ENCODE measurements at places on chromosomes 7 and 10.

GRCh38 chr7:116461500-116461899 is 38.0 kb upstream of the CAV2 start:
- no peak for DNase-seq

DNA sequence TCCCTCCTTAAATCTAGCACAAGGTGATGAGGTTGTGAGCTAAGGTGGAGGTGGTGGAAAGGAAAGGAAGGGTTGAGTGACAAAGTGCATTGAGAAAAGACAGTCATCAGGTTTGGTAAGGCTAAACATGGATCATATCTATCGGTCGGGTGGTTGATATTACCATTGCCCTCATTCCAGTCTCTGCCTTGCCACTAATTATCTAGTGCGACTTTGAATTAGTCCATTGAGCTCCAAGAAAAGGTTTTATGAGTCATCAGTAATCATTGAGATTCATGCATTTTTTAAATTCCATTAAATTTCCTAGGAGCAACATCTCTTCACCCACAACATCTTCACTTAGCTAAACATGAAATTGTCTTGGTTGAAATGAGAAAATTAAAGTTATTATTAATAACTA is 68.9 kb upstream of the FRMD4A start:
- no peak for DNase-seq

DNA sequence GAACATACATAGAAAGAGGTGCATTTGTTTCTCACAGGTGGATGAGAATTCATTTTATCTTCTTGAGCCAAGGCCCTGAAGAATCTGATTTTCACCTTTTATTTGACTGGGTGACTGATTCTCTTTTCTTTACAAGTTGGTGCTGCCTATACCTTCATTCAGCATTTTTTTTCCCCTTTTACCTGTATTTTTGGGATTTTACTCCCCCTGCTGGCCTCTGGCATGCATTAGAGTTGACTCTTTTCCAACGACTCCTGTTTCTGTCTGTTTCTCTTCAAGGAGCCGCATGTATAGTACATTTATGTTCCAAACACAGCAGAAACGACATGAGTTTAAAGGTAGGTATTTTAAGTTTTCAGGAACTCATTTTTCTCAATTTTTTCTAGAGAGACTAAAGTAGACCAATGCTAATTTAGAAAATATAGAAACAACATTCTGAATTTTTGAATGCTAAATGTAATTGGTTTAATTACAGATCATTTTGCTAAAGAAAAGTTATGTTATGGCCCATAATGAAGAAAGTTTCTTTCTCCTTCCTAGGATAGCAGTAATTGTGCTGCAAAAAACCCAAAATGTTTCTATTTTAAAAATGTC is 149.8 kb upstream of the HDAC9 start:
- DNase-seq: no peak

- no peak for DNase-seq
Measured at GRCh38 chr10:96228408-96228994, 42.9 kb downstream of the BLNK start.

- DNase-seq: no peak
Measured at GRCh38 chr10:13614530-13615332, 28.0 kb downstream of the PRPF18 start.

DNA sequence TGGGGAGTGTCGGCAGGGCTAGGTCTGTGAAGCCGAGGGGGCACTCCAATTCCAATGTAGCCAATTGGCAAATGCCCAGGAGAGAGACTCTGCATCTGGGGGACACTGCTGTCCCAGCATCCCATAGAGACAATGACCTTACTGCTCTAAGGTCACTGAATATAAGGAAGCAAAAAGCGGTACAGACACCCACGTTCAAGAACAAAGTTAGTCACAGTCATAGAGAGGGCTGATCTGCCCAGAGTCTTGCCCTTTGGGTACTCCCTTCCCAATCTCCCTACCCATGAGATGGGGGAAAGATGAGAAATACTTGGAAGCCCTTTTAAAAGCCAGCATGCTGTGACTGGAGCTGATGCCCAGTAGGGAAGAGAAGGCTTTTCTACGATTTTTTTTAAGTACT is 76.3 kb upstream of the GSDME start:
- no peak for DNase-seq

GRCh38 chr10:85946713-85947326 is 419.8 kb downstream of the GRID1 start:
- DNase-seq: no peak

- DNase-seq: no peak
Measured at GRCh38 chr7:90661290-90662151, 65.4 kb downstream of the CDK14 start.

GRCh38 chr7:120360918-120361317 is 87.9 kb downstream of the KCND2 start:
- no peak for DNase-seq

DNA sequence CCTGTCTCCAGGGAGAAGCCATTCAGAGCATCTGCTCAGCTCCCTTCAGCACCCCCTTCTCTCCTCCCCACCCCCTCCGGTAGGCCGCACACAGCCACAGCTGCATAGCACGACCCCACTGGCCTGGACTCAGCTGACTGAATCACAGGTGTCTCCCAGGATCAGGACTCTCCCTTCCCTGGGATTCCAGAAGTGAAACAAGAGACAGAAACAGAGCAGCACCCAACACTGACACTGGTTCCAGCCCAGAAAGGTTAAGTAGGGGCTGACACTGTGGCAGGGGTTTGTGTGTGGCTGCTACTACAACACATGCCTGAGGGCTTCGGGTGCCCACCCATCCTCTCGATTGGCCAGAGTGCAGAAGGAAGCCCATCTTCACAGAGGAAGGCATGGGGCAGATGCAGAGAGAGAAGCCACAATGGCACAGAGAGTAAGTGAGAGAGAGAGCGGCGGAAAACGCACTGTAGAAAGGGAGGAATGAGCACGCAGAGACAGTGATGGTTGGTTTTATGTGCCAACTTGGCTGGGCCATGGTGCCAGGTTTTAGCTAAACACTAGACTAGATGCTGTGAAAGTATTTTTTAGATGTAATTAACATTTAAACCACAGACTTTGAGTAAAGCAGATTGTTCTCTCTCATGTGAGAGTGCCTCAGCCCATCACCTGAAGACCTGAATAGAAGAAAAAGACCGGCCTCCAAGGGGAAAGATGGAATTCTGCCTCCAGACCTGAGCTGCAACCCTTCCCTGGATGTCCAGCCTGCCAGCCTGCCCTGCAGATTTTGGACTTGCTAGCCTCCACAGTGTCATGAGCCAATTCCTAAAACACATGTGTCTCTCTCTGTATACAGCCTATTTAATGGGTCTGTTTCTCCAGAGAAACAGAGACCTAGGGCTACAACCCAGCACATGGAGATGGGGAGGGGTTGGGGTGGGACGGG is 107.5 kb downstream of the GRB10 start:
- DNase-seq: no peak

- no peak for DNase-seq
Measured at GRCh38 chr7:103651593-103652377, 205.8 kb upstream of the SLC26A5 start.

- no peak for DNase-seq
Measured at GRCh38 chr7:122768827-122769226, 66.1 kb upstream of the RNF148 start.

DNA sequence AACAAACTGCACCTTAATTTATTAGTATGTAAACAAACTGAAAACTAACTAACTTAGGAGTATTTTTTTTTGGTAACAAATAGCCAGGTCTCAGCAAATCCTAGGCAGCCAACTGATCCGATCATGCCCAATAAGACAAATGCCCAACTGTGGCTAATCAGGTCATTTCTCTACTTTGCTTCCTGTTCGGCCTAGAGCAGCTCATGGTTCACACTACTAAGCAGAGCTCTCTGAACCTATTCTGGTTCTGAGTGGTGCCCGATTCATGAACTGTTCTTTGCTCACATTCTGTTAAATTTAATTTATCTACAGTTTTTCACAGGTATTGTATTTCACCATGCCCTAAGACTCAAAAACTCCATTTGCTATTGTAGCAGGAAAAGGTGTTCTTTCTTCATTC is 55.1 kb downstream of the CCDC3 start:
- no peak for DNase-seq

DNA sequence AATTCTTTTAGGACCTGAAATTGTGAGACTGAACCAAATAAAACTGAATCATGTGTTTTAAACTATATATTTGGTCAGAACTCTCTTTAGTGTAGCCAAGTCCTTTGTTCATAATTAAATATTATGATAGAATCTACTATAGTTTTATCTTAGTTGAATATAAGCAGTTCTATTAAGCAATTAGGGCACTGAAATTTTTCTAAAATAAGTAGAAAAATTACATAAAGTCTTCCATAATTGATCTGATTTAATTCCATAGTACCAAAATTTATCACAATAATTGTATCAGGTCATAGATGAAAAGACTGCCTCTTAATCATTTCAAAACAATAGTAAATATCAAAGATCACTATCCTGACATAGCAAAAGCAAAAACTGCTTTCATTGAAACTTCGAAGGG is 90.1 kb upstream of the BET1 start:
- no peak for DNase-seq

DNA sequence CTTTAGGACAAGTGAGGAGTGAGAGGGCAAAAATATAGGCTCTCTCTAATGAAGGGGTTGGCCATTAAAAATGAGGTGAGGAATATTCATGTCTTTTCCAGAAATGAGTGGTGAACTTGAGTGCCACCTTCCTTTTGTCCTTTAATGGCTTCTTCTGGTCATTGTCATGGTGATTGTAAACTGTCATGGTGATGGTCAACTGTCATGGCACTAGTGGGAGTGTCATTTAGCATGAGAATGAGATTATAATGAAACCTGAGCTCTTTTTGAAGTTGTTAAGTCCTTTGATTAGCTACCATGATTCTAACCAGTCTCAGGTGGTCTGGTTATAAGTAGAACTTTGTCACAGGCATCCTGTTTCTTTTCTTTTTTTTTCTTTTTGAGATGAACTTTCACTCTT is 524.4 kb downstream of the NEBL start:
- no peak for DNase-seq

- DNase-seq: no peak
Measured at GRCh38 chr10:104264783-104265182, 4.2 kb upstream of the GSTO2 start.

DNA sequence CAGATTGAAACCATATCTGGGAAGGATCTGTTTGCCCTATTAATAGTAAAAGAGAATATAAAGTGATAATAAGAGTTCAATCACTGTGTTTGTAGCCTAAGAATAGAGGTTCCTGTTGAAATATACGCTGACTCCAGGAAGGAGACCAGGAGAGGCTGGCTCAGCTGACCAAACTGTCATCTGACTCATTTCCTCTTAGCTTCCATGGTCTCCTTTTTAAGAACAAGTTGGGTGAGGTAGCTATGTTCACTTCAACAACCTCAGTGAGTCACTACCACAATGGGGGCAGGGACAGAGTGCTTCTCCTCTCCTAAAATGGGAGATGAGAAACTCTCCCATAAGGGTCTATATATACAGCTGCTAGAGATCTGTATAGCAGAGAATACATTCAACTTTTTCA is 543.3 kb downstream of the CALN1 start:
- no peak for DNase-seq

GRCh38 chr7:150753239-150753638 is 16.0 kb downstream of the GIMAP5 start:
- DNase-seq: no peak

DNA sequence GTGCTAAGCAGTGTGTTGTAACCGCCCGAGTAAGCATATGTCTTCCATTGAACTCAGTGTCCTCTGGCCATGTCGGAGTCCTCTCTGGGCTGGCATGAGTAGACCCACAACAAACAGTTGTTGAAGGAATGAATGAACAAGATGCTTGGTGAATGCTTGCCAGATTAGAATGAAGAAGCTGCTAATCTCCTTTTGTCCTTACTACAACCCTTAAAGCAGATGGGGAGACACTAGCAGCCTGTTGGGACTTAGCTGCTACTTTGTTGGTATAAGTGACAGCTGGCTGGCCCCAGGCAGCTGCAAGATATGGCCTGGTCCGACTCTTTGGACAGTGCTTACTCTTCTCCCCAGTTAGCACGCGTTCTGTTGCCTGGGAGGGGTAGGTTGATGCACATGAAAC is 370.1 kb downstream of the RPS24 start:
- no peak for DNase-seq

DNA sequence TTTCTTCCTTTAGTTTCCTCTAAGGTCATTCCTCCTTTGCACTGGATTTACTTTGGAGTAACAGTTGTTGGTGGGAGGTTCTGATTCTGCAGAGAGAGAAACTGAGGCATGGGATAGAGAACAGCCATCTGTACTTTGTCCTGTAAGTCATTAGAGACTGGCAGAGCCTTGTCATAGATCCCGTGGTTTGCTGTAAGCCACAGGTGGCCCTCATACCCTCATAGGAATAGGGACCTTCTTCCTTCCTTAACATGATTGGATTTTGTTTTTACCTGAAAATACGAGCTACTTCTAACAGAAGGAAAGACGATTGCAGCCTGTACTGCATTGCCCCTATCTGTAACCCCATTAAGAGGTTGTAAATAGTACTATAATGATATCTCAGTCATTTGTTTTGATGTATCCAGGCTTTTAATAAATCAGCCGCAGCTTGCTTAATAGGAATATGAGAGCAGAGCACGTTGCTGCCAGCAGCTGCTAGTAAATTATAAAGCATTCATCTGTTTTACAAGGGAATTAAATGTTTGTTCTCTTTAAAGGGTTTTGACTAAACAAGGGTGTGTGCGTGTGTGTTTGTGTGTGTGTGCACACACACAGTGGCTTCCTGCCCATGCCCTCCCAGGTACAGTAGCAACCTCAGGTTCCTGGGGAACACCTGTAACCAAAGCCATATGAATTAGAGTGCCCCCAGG is 249.8 kb downstream of the AUTS2 start:
- no peak for DNase-seq

DNA sequence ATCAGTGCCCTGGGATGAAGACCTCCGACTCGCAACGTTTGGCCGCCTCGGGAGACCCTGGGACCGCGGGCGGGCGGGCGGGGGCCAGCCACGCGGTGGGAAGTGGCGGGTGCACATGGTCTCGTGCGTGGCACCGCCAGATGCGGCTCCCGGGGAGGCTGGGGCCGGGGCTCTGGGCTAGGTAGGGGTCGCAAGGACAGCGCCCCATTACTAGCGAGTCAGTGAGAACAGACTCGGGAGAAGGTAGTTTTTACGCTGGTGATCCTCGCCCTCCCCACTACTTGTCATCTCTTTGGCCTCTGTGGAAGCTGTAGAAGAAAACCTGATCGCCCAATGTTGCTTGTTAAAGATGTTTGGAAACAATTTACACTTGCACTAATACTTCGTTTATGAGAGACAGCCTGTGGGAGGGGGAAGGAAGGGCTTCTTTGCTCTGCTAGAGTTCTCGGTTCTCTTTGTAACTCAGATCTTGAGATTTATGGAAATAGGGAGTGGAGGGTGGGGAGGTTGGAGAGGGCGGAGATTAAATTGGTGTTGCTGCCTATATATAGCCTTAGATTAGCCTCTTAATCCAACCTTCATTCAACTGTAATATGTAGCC is 591 bp downstream of the BZW2 start:
- peak; percentile 24 for DNase-seq
